Activated naive CD8-positive, alpha-beta T cell treated with anti-CD3 and anti-CD28 coated beads for 36 hours (primary cell): ENCODE measurements at places on chromosomes 2 and 18. TPM values are rescaled to one million over a fixed set of nuclear protein-coding genes. Genes with fewer than 3 reads are reported as not detected.

DNA sequence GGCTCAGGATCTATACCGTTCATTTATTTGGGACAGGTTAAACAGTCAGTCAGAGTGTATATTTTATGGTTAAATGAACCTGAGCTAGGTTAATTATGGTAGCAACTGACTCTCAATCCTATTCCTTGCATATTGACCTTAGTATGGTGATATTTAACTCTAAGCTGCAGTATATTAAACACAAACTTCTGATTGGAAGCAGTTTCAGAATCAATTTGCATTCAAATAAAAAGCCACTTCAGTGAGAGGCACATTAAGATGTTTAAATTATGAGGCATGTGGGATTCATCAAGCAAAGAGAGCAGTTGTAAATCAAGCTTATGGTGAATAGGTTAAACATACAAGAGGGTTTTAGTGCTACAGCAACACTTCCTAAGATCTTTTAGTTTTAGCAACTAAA lies 40.4 kb downstream of the FRZB start:
- no peak for DNase-seq

GRCh38 chr18:39491408-39491807 lies 1925.8 kb upstream of the CELF4 start:
- no peak for DNase-seq

GRCh38 chr2:185583058-185583816 lies 155.4 kb upstream of the FSIP2 start:
- no peak for DNase-seq

Gene UNC50
- 29.8 TPM for total RNA-seq

Gene GPAT2
- total RNA-seq: 36.3 TPM
